IMR-90 (cell line): ENCODE measurements at places on chromosomes 2 and 18.

- no peaks in the 10 kb centered on the region for H3K4me1 ChIP-seq
- no peak overlapping the region for H3K4me3 ChIP-seq
- no peaks in the 10 kb centered on the region for H3K27me3 ChIP-seq
- no peaks in the 10 kb centered on the region for H3K36me3 ChIP-seq
Observed at GRCh38 chr2:83747141-83747540, 711.9 kb downstream of the SUCLG1 start.

DNA sequence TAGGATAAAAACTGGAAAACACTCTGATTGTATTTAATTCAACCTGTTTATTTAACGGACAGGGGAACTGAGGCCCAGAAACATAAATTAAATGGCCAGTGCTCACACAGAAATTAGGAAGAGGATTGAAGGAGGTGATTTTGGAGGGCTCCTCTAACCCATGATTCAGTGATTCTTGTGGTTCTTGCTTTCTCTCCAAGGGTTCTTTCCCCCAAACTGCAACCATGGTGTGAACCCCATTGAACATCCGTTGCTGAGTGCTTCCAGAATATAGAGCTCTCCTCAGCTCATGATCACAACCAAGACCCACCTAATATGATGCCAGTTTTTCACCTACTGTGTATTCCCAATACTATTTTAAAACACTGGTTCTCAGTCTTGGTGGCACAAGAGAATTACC lies 41.4 kb downstream of the BMP10 start:
- DNase-seq = no peak
- H3K4me1 ChIP-seq = peaks cover 36% of the 10 kb centered on the region
- no peaks in the 10 kb centered on the region for H3K36me3 ChIP-seq
- H3K4me3 ChIP-seq = no peak overlapping the region
- peak overlapping the region; percentile 61; the same call in 1 of the 2 replicates for H3K27ac ChIP-seq

- DNase-seq = peak; percentile 45
- no peaks in the 10 kb centered on the region for H3K27me3 ChIP-seq
- H3K4me3 ChIP-seq = no peak overlapping the region
- H3K36me3 ChIP-seq = no peaks in the 10 kb centered on the region
Observed at GRCh38 chr2:223635080-223635479, 32.9 kb upstream of the SCG2 start.

DNA sequence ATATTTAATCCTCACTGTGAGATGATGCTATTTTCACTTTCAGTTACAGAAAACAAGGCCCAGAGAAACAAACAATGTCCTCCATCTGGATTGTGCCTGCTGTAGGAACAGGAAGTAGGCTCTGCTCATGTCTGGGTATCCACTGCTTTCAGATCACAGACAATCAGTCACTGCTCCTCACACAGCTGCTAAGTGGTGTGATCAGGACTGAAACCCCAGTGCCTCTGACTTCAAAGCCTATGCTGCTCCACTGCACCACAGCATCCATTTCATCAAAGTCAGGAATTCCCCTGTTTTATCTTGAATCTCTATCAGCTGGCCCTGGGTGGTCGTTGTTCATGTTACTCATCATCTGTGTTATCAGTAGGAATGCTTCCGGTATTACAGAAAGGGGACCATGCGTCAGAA lies 303.8 kb upstream of the TRIB2 start:
- H3K4me1 ChIP-seq = peaks cover 8% of the 10 kb centered on the region
- H3K36me3 ChIP-seq = no peaks in the 10 kb centered on the region
- H3K4me3 ChIP-seq = no peak overlapping the region

DNA sequence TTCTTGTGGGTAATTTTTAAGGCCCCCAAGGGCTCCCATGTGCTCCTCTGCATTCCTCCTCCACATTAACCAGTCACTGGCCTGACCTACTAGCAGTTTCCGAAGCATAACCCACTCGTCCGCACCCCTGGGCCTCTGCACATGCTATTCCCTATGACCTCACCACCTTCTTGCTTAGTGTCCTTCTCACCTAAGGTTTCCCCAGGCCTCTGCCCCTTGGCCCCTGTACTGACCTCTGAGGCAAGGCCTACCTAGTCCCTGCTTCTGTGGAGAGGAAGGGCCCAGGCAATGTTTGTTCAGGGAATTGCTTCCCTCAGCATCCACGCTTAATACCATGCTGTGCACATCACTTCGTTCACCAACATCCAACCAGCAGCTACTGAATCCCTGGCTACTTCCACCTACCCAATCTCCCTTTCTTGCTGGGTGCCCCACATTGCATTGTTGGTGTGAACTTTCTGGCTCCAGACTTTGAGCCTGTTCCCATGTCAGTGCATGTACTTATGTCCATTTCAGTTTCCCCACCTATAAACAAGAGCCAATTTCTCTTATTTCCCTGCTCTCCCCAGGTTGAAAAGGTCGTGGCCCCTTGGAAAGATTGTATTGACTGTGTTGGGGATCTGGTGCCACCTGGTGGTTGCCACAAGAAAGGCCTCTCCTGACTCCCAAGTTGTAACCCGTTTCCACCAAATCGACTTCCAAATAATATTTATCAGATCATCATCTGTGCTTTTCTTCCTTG lies 19.2 kb upstream of the TMEM177 start:
- no peak overlapping the region for H3K27ac ChIP-seq
- H3K4me3 ChIP-seq = no peak overlapping the region
- peak; percentile 32 for DNase-seq
- peaks cover 13% of the 10 kb centered on the region for H3K27me3 ChIP-seq

GRCh38 chr2:149789549-149789948 lies 202.0 kb upstream of the MMADHC start:
- no peak overlapping the region for H3K4me3 ChIP-seq
- no peak overlapping the region for H3K27ac ChIP-seq
- no peaks in the 10 kb centered on the region for H3K4me1 ChIP-seq
- no peaks in the 10 kb centered on the region for H3K36me3 ChIP-seq

- no peak overlapping the region for H3K4me3 ChIP-seq
- H3K4me1 ChIP-seq = no peaks in the 10 kb centered on the region
- no peaks in the 10 kb centered on the region for H3K36me3 ChIP-seq
- no peak overlapping the region for H3K27ac ChIP-seq
Observed at GRCh38 chr18:8525692-8526091, 83.5 kb upstream of the RAB12 start.

- no peak overlapping the region for H3K4me3 ChIP-seq
- H3K27me3 ChIP-seq = no peaks in the 10 kb centered on the region
- no peak overlapping the region for H3K27ac ChIP-seq
- H3K36me3 ChIP-seq = no peaks in the 10 kb centered on the region
- no peaks in the 10 kb centered on the region for H3K4me1 ChIP-seq
Observed at GRCh38 chr2:150900913-150901312, 360.8 kb downstream of the RBM43 start.

DNA sequence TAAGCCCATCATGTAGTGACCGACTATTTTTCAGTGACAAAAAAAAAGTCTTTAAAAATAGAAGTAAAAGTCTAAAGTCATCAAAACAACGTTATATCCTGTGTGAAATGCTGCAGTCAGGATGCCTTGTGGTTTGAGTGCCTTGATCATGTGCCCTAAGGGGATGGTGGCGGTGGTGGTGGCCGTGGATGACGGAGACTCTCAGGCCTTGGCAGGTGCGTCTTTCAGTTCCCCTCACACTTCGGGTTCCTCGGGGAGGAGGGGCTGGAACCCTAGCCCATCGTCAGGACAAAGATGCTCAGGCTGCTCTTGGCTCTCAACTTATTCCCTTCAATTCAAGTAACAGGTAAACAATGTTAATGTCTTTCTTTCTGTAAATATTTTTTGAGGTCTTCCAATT lies at the start of gene CD28:
Gene CD28 (plus strand): TSS at position 237 of the 400 bp plus-strand sequence. CDS start 58 bp downstream, at position 295.
- H3K4me1 ChIP-seq = no peaks in the 10 kb centered on the region
- no peaks in the 10 kb centered on the region for H3K36me3 ChIP-seq
- no peak within 1 kb of the TSS for H3K27ac ChIP-seq
- H3K27me3 ChIP-seq = peaks cover 1% of the 10 kb centered on the region
- H3K4me3 ChIP-seq = no peak within 1 kb of the TSS

DNA sequence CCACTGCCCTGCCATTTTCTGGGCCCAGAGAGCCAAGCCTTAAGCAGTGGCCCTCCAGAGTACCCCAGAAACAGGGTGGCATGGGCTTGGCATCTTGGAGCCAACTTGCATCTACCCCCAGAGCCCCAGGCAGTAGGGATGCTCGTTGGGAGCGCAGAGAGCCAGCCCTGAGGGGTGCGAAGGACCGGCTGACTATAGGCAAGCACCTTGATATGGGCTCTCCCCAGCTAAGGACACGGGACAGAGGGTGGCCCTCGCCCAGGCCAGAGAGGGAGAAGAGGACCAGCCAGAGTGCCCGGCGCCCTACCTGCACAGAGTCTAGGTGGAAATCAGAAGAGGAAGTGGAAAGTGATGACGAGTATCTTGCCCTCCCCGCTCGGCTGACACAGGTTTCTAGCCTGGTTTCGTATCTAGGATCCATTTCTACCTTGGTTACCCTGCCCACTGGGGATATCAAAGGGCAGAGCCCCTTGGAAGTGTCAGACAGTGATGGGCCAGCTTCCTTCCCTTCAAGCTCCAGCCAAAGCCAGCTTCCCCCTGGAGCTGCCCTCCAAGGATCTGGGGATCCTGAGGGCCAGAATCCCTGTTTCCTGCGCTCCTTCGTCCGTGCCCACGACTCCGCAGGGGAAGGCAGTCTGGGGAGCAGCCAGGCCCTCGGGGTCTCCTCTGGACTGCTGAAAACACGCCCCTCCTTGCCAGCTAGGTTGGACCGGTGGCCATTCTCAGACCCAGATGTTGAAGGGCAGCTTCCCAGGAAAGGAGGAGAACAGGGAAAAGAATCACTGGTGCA lies 16.2 kb downstream of the CEP68 start:
- peaks cover 45% of the 10 kb centered on the region for H3K36me3 ChIP-seq
- H3K4me1 ChIP-seq = peaks cover 35% of the 10 kb centered on the region
- no peak overlapping the region for H3K4me3 ChIP-seq
- no peak for DNase-seq
- H3K27ac ChIP-seq = no peak overlapping the region

GRCh38 chr2:52404866-52405265 lies 1362.7 kb upstream of the CHAC2 start:
- H3K27me3 ChIP-seq = no peaks in the 10 kb centered on the region
- no peaks in the 10 kb centered on the region for H3K4me1 ChIP-seq
- H3K4me3 ChIP-seq = no peak overlapping the region
